Suppressor macrophage treated with lipopolysaccharide for 1 hour (primary cell): ENCODE measurements at places on chromosomes 3 and 15.

DNA sequence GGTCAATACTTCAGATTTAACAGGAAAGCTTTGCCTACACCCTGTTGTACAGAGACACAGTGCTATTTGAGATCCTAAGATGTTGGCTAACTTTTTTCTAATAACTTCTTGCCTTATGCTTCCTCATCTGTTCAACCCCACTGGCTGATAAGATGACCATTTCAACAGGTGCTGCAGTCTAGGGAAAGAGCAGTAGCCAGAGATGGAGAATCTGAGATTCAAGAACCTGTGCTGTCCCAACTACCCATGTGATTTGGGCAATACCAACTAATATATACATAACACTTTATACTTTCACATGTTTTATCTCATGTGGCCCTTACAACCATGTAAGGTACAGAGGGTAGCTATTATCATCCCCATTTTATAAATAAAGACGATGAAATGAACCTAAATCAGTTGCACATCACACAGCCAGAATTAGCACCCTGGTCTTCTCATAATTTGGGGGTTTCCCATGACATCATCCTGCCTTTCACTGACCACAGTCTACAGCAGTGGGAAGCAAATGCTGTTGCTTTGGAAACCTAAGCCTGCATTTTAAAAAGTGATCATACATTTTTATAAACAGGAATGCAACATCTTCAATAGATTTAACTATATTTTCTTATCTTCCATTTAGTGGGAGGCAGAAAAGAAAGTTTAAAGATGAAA lies 9.7 kb downstream of the TTC23 start:
- peak; percentile 74 for DNase-seq

DNA sequence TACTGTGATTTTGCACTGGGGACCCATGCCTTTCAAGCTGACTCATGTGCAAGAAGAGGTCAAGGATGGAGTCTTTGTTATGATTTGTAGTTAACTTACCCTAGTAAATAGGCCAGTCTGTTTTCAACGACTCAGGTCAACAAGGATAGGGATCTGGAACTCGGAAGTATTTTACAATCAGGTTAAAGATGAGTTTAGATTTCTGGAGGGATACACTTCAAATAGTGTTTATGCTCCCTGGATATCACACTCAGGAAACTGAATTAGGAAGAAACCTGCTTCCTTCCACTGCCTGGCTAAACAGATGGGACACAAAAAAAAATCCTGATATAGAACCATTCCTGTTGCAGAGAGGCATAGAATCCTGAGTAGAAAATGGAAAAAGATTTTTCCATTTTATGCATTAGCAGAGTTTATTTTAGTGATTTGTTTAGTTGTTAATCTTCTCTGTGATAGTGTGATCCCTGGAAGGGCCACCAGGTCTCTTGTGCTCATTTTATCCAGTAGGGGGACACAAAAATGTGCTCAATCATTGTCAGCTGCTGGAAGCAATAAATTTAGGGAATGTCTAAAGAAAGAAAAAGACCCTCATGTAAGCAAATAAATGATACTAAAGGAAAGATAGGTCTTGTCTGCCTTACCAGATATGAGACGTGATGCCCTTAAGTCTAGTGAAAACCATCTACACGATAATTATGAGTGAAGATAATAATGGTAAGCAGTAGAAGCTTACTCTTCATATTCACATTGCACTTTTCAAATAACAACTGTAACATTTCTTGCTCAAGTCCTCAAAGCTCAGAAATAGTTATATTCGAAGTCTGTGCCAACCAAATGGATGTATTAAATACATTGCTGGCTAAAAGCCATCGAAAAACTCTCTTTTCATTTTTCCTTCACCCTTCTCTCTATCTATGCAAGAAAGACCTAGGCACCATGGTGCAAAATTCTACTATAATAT lies 452.1 kb upstream of the KCNMB2 start:
- DNase-seq: no peak

GRCh38 chr3:48190911-48191310 lies 2.7 kb upstream of the CDC25A start:
- no peak for DNase-seq

DNA sequence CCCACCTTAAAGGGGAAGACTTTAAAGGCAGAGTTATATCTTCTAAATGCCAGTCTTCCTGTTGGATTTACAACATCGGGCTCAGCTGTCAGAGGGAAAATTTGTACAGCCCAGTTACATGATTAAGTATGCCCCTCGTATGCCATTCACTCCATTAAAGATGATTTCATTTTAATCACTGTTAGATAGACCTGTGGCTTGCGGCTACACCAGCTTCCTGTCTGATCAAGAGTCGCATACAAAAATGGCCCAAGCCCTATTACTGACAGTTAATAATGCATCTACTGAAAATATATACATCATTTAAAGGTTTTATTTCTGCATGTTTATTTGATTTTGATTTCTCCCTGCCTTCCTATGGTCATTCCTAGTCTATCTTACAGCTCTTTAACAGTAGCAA lies 7.1 kb downstream of the EIF4E3 start:
- DNase-seq: no peak

DNA sequence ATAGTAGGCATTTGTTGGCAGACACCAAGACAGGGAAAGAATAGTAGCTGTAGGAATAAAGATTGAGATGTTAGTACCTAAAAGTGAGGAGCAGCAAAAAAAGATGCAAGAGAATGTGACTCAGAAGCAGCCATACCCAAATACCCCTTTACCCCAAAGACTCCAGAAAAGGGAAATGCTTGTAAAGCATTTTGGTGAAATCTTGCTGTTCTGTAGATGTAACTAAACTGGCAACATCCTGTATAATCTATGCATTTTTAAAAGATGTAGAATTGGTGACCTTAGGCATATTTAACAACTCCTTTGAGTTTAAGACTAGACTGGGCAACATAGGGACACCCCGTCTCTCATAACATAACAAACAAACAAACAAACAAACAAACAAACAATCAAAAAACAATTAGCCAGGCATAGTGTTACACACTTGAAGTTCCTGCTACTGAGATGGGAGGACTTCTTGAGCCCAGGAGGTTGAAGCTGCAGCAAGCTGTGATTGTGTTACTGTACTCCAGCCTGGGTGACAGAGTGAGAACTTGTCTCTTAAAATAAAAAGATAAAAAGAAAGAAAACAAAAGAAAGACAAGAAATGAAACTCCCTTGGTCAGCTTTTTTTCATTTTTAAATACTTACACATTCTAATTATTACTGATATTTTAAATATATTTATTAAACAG lies 361.5 kb upstream of the KCNH8 start:
- no peak for DNase-seq

GRCh38 chr3:15326037-15326436 lies 6.3 kb downstream of the SH3BP5 start:
- DNase-seq: no peak

DNA sequence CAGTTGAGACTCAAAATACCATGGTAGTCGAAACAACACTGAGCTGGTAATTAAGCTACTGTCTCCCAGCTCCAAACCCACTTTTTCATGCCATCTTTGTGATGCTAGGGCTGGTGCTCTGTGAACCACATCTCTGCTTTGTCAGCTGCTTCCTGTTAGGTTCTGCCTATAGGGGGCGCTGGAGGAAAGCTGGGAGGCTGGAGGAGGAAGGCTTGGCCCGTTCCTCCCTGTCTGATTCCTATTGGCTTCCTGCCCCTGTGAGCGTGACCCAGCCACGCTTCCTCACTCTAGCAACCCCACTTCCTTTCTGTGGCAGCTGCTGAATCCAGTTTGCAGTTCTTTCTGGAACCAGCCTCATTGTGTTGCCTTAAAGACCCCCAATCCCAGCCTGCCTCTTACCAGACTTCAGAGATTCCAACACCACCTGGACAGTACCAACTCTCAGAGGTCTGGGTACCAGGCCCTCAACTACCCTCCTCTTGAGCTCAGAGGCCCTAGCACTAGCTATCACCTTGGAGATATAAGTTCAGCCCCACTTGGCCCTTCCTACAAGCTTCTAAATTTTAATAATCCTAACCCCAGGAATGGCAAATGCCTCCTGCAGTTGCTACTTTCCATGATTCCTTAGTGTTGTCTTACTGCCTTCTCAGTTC lies 120.9 kb downstream of the ERC2 start:
- DNase-seq: peak; percentile 35

DNA sequence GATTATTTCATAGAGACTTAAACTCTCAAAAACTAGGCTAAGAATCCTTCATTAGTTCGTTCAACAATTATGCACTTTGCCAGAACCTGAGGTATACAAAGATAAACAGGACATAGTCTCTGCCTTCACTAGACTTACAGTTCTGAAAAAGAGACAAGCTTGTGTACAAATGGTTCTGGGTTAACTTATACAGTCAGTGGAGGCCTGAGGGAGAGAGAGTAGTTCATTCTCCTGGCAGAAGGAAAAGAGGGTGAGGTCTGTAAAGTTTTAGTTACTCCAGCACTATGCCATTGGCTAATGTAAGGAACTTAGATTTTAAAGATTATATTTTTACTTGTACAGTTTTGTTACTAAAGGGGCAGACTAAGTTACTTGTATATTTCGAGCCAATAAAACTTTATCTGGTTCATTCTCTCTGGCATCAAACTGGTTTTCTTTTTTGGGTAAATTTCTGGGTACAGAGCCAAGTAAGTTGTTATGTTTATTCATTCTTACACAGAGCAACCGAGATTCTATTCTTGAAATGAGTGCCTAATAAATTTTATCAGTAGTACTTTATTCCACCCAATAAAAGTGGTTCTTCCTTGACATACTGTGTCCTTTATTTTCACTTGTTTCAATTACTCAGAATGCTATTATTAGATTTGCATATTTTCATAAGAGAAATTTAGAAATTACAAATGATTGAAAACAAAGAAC lies 278.7 kb downstream of the TIGIT start:
- no peak for DNase-seq

DNA sequence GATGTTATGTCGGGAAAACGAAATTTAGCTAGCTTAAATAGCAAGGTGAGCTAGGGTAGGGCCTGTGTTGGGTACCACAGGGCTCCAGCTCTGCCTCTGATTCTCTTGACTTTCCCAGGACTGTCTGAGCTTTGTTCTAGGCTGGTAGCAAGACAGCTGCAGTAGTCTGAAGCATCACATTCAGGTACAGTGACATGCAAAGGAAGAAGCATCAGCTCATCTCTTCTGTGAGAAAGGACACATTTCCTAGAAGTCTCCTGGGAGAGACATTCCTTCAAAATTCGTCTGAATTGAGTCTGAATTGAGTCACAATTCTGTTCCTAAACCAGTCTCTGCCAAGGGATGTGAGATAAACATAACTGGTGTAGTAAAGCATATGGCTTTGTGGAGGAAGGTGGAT lies 8.5 kb upstream of the UBXN7 start:
- DNase-seq: no peak
